NCI-H1092 treated with DMSO at 0.1 percent for 48 hours (cell line): ENCODE measurements at places on chromosomes 11 and 22.

GRCh38 chr11:67468456-67468758 lies 644 bp downstream of the TMEM134 start:
- no peak for DNase-seq

GRCh38 chr11:50075856-50076255 lies 43.2 kb downstream of the OR4C45 start:
- no peak for DNase-seq

- DNase-seq = no peak
Measured at GRCh38 chr11:35165423-35166368, 26.7 kb downstream of the CD44 start.

- no peak for DNase-seq
Measured at GRCh38 chr22:38612217-38613006, 42.4 kb upstream of the DMC1 start.

GRCh38 chr11:533586-534395 lies 1.6 kb downstream of the HRAS start:
- no peak for DNase-seq

DNA sequence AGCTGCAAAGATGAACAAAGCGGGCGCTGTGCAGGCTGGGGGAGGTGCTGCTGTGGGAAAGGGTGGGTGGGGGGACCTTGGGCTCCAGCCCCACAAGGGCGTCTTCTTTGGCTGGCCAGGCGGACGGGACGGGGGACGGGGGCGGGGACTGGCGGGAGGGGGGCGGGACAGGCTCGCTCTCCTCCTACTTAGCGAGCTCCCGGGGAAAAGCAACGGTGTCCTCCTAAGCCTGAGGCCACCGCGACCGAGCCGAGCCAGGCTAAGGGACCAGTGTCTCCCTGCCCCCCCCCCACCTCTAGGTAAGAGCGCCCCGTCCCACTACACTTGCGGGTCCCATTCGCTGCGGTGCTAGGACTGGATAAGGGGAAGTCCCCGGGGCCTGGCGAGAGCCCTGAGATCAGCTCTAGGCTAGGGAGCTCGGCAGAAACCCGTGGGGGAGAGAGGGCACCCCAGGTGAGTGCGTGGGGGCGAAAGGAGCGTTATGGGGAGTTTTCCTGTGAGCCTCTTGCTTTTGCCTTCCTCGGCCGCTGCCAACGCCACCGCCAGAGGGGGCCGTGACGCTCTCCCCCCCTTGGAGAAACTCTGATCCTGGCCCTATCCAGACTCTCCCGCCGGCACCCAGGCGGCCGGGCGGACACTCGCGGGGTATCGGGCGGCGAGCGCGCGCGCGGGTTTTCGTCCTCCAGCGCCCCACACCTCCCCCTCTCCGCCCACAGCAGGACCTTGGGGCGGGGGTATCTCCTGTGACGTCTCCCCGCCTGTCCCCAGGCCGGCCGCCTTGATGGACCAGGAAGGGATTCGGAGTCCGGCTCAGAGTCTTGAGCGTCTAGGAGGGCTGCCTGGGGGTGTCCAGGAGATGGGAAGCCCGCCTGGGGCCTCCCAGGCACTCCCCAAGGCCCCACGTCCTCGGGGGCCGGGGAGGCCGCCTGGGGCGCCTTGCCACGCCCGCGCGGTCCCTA lies at the start of gene PHLDB1:
Gene PHLDB1 (plus strand): TSS at position 215 of the 959 bp plus-strand sequence. CDS start 6,222 bp downstream, outside the sequence.
- peak; percentile 13 for DNase-seq

GRCh38 chr11:48093795-48094642 lies 113.7 kb downstream of the PTPRJ start:
- DNase-seq = peak; percentile 83

GRCh38 chr11:88151709-88152265 lies 23.5 kb downstream of the RAB38 start:
- DNase-seq = no peak

- DNase-seq = peak; percentile 58
Measured at GRCh38 chr11:4093519-4094347, 866 bp upstream of the RRM1 start.

DNA sequence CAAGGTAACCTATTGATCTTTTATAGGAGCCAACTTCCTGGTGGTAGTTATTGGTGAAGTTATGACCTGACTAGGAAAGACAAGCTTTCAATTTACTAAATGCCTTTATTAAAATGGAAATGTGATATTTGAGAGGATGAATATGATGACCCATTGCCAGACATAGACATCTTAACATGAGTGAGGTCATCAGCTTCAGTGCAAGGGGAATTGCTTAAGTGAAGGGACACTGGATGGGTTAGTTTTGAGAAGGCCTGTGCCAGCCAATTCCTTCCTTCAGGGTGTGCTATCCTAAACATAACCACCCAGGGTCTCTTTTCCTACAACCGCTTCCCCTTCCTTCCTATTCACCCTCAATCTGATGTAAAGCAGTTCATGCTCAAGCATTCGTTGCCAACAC lies 21.5 kb downstream of the NAV2 start:
- no peak for DNase-seq

DNA sequence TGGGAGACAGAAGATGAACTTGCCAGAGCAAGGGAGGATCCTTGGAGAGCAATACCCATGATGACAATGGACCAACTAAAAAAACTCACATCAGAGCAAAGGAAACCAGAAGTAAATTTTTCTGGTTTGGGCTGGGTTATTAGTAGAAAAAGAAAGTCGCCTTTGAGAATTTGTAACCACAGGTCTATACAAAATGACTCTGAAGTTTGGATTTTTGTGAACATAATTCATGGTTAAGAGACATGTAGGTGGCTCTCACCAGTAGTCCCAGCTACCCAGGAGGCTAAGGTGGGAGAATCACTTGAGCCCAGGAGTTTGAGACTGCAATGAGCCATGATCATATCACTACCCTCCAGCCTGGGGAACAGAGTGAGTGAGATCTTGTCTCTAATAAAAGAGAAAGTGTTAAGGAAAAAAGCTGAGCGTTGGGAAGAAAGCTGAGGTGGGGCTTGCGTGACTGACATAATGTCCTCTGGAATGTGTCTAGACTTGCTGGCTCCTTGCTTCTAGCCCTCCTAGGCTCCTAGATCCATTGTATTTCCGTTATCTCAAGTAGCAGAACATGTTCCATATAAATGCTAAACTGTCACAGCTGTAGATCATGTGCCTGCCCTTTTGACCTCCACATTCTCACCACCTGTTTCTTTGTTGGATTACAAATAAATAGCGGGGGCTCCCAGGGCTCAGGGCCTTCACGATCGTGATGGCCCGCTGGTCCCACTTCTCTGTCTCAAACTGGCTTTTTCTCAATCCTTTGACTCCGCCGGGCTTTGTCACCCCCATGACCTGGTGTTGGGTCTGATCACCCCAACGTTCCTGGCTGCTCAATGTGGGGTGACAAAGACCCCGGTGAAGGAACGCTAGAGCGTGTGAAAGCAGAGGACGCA lies 56.2 kb upstream of the SC5D start:
- no peak for DNase-seq

DNA sequence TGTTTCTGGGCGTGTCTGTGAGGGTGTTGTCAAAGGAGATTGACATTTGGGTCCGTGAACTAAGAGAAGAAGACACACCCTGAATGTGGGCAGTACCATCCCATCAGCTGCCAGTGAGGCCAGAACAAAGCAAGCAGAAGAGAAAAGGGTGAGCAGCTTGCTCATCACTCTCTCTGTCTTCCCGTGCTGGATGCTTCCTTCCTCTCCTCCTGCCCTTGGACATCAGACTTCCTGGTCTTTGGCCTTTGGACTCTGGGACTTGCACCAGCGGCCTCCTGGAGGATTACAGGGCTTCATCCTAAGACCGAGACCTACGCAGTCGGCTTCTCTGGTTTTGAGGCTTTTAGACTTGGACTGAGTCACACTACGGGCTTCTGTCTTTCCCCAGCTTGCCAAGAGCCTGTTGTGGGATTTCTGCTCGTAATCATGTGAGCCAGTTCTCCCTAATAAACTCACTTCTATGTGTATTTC lies 18.8 kb downstream of the APOL2 start:
- no peak for DNase-seq

- no peak for DNase-seq
Measured at GRCh38 chr11:11980841-11981308, 27.6 kb downstream of the DKK3 start.

DNA sequence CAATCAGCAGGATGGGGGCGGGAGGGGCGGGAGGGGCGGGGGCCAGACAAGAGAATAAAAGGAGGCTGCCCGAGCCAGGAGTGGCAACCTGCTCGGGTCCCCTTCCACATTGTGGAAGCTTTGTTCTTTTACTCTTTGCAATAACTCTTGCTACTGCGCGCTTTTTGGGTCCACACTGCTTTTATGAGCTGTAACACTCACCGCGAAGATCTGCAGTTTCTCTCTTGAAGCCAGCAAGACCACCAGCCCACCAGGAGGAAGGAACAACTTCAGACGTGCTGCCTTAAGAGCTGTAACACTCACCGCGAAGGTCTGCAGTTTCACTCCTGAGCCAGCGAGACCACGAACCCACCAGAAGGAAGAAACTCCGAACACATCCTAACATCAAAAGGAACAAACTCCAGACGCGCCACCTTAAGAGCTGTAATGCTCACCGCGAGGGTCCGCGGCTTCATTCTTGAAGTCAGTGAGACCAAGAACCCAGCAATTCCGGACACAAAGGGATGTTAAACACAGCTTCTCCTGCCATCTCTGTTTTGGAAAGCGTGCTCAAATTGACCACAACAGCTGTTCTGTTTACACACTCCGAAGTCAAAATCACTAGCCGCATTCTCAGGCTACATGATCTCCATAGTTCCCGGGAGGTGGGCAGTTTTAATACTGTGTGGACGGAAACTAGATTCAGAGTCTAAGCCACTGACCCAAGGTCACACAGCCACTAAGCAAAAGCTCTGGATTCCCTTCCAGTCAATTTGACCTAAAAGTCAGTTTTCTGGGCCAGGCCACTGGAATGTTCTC lies 11.9 kb downstream of the PLAAT2 start:
- DNase-seq = no peak

DNA sequence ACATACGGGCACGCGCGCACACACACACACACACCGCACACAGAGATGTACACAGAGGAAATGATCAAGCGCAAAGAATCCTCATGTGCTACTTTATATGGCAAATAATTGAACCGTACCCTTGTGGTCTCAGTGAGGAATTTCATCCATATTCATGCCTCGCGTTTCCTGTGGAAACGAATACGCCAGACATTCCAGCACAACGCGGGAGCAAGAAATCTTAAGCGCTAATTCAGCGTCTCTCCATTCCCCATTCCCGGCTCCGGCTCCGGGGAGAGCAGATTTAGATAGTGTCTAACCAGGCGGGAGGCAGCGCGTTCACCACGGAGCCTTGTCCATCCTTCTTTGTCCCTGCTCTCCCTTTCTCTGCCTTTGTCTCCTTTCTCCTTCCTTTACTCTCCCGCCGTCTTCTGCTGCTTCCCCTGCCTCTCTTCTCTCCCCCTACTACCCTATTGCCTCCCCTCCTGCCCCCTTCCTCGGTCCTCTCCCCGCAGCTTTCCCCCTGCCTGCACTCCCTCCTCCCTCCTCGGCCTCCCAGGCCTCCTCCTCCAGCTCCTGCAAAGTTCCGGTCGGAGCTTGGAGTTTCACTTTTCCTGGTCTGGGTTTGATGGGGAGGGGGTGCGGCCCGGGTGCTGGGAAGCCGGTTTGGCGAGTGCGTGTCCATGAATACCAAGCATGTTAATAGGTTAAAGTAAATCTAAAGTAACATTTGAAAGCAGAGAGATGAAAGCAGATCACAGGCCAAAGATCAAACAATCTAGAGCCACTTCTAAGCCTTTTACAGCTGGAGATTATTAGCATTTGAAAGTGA lies 579.3 kb downstream of the BUD13 start:
- DNase-seq = peak; percentile 29

DNA sequence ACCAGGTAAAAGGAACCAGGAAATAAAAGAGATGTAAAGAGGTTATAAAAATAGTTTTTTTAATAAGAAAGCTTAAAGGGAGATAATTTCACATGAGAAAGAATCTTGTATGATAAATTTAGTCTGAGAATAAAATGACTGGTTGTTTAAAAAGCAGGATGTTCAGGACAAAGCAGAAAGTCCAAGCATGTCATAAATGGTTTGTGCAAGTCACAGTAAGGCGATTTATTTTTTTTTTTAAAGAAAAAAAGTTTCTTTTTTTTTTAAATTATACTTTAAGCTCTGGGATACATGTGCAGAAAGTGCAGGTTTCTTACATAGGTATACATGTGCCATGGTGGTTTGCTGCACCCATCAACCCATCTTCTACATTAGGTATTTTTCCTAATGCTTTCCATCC lies 30.8 kb downstream of the GLYATL2 start:
- no peak for DNase-seq

DNA sequence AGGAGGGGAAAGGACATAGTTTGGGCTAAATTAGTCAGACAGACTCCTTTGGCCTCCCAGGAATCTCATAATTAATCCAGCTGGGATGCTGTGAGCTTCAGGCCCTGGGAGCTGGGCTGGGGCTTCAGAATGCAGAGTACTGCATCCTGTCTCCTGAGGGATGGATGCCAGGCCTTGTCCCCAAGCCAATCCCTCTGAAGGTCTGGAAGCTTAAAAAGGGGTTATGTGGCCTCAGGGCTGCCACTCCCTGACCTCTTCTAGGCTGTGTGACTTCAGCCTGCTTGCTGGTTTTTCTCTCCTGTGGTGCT lies 6.9 kb upstream of the LRRC32 start:
- DNase-seq = no peak

DNA sequence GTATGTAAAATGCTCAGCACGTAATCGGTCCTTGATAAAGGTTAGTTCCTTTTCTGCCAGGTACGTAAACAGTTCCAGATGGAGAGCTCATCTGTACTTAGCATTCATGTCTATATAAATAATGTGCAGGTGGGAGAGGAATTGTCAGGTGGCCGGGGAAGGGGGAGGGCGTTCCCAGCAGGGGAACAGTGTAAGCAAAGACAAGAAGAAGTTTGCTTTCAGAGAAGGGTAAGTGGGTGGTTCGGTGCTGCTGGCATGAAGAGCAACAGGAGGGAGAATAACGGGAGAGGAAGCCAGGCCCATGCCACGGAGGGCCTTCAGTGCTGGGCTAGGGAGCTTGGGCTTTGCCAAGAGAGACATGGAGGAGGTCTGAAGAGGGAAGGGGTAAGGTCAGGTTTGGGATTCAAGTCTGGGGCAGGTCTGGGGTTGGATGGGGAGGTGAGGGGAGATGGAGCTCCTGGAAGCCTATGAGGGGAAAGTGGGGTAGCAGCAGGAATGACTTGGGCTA lies 11.4 kb upstream of the WNT11 start:
- DNase-seq = peak; percentile 64

GRCh38 chr11:128871168-128871610 lies 4.1 kb upstream of the KCNJ1 start:
- no peak for DNase-seq

DNA sequence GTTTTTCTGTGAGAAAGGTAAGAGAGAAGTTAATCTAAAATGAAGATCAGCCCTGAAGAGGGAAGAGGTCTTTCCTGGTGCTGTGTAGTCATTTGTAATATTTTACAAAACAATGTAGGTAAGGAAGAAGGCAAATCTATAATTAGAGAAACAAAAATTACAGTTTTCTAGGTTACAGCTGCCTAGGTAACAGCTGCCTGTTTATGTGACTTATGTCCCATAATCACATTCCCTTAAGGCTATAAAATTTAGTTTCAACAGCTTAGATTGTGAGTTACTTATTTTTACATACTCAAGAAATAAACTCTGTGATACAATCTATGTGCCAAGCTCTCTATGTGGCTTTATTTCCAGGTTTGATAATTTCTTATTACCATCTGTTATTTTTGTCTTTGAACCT lies 19.8 kb downstream of the LUZP2 start:
- no peak for DNase-seq

- DNase-seq = no peak
Measured at GRCh38 chr11:1916986-1917522, 2.4 kb upstream of the TNNT3 start.
